Upper lobe of left lung (tissue), 6 donors: ENCODE measurements at places on chromosomes 13 and 19. TPM values are rescaled to one million over a fixed set of nuclear protein-coding genes. Genes with fewer than 3 reads are reported as not detected.

- no peak within 1 kb of the TSS for H3K4me3 ChIP-seq
- H3K27ac ChIP-seq: no peak within 1 kb of the TSS
- H3K36me3 ChIP-seq: no peaks in the 10 kb centered on the region
- H3K4me1 ChIP-seq: no peaks in the 10 kb centered on the region
- no peaks in the 10 kb centered on the region for H3K27me3 ChIP-seq
Observed at GRCh38 chr13:31739226-31739625, at the start of gene RXFP2. RXFP2 (plus strand) TSS chr13:31739526; CDS start chr13:31739613, 87 bp downstream.

The CYP4F2 gene
- not detected for total RNA-seq

DNA sequence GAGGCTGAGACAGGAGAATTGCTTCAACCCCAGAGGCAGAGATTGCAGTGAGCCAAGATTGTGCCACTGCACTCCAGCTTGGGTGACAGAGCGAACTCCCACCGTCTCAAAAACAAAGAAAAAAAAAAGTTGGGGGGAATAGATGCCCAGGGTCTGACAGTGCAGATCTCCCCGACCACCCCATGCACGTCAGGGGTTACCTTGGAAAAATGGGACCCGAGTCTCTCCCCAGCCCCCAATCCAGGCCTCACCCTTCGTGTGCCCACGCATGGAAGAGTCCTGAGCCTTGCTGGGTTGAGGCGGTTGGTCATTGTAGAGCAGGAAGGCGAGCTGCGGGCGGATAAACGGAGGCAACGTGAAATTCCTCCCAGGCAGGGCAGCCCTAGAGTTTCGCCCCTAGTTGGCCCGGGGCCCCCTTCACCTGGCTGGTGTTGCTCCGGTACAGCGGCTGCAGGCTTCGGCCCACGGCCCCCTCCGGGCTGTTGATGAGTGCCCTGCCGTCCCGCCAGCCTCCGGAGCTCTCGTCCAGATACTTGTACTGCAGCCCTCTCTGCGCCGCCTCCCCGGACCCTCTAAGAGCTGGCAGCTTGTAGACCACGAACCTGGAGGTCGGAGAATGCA lies 588 bp downstream of the DNASE2 start:
- peak overlapping the region; percentile 91 for H3K27ac ChIP-seq
- peaks cover 29% of the 10 kb centered on the region for H3K36me3 ChIP-seq
- H3K4me1 ChIP-seq: peaks cover 15% of the 10 kb centered on the region
- DNase-seq: peak; percentile 41
- H3K27me3 ChIP-seq: peaks cover 2% of the 10 kb centered on the region

The PPP1R15A gene
- total RNA-seq: 119 TPM

- H3K4me1 ChIP-seq: no peaks in the 10 kb centered on the region
- no peaks in the 10 kb centered on the region for H3K36me3 ChIP-seq
- no peak for DNase-seq
- no peak overlapping the region for H3K27ac ChIP-seq
- no peaks in the 10 kb centered on the region for H3K27me3 ChIP-seq
- H3K4me3 ChIP-seq: no peak overlapping the region
Observed at GRCh38 chr13:52091473-52091872, 37.4 kb downstream of the NEK5 start.

- no peak overlapping the region for H3K4me3 ChIP-seq
- DNase-seq: no peak
- H3K27ac ChIP-seq: no peak overlapping the region
- no peaks in the 10 kb centered on the region for H3K36me3 ChIP-seq
- no peaks in the 10 kb centered on the region for H3K27me3 ChIP-seq
- peaks cover 18% of the 10 kb centered on the region for H3K4me1 ChIP-seq
Observed at GRCh38 chr13:40671956-40672764, 5.7 kb upstream of the FOXO1 start.

DNA sequence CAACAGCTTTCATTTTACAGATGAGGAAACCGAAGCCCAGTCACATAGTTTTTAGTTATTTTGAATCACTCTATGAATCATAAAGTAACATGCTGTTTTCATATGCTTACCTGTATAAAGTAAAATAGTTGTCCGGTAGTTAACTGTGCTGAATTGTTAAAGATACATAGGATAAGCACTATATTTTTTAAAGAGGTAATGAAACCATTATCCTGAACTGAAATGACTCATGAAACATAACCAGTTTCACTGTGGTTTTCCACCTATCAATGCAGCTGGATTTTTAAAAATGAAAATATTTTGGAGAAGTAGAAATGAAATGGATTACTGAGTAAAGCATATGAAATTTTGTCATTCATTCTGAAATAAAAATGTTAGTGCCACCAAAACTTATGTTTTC lies 655.0 kb downstream of the OLFM4 start:
- no peaks in the 10 kb centered on the region for H3K4me1 ChIP-seq
- no peaks in the 10 kb centered on the region for H3K27me3 ChIP-seq
- H3K27ac ChIP-seq: no peak overlapping the region
- DNase-seq: no peak

GRCh38 chr19:44891016-44891882 lies at the start of gene TOMM40:
TOMM40 (plus strand) TSS chr19:44891254; CDS start chr19:44891416, 162 bp downstream.
- peak within 1 kb of the TSS; percentile 99 for H3K27ac ChIP-seq
- DNase-seq: no peak
- peaks cover 43% of the 10 kb centered on the region for H3K36me3 ChIP-seq
- H3K27me3 ChIP-seq: no peaks in the 10 kb centered on the region
- peak within 1 kb of the TSS; percentile 99 for H3K4me3 ChIP-seq
- peaks cover 20% of the 10 kb centered on the region for H3K4me1 ChIP-seq

DNA sequence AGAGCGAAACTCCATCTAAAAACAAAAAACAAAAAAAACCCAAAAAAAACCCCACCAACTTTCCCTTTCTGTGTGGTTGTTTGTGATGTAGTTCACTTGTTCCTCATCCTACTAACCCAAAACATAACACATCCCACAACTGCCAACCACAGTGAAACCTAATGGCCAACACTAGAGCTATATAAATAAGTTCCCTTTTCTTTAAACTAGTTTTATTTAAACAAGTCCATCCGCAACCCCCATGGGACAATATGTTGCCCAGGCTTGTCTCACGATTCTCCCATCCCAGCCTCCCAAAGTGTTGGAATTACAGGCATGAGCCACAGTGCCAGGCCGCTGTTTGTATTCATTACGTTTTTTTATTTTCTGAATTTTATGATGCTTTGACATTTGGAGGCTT lies 71.2 kb upstream of the ADGRE5 start:
- H3K27me3 ChIP-seq: no peaks in the 10 kb centered on the region
- no peak for DNase-seq
- no peaks in the 10 kb centered on the region for H3K4me1 ChIP-seq
- H3K4me3 ChIP-seq: no peak overlapping the region
- no peak overlapping the region for H3K27ac ChIP-seq

GRCh38 chr19:48968179-48968661 lies 3.1 kb downstream of the FTL start:
- H3K27ac ChIP-seq: peak overlapping the region; percentile 88
- peaks cover 35% of the 10 kb centered on the region for H3K36me3 ChIP-seq
- H3K27me3 ChIP-seq: no peaks in the 10 kb centered on the region
- DNase-seq: no peak

The TBXA2R gene
- total RNA-seq: 7.0 TPM

GRCh38 chr13:105719859-105720258 lies 815.6 kb downstream of the EFNB2 start:
- H3K4me3 ChIP-seq: no peak overlapping the region
- DNase-seq: no peak
- no peak overlapping the region for H3K27ac ChIP-seq
- no peaks in the 10 kb centered on the region for H3K27me3 ChIP-seq

DNA sequence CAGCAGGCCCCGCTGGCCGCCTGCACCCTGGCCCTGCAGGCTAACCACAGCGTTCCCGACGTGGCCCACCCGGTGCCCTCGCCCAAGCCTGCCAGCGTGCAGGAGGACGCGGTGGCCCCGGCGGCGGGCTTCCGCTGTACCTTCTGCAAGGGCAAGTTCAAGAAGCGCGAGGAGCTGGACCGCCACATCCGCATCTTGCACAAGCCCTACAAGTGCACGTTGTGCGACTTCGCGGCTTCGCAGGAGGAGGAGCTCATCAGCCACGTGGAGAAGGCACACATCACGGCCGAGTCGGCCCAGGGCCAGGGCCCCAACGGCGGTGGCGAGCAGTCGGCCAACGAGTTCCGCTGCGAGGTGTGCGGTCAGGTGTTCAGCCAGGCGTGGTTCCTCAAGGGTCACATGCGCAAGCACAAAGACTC lies 72.1 kb downstream of the ZNF536 start:
- H3K4me3 ChIP-seq: no peak overlapping the region
- no peaks in the 10 kb centered on the region for H3K27me3 ChIP-seq
- H3K27ac ChIP-seq: no peak overlapping the region
- H3K4me1 ChIP-seq: no peaks in the 10 kb centered on the region
- no peak for DNase-seq

DNA sequence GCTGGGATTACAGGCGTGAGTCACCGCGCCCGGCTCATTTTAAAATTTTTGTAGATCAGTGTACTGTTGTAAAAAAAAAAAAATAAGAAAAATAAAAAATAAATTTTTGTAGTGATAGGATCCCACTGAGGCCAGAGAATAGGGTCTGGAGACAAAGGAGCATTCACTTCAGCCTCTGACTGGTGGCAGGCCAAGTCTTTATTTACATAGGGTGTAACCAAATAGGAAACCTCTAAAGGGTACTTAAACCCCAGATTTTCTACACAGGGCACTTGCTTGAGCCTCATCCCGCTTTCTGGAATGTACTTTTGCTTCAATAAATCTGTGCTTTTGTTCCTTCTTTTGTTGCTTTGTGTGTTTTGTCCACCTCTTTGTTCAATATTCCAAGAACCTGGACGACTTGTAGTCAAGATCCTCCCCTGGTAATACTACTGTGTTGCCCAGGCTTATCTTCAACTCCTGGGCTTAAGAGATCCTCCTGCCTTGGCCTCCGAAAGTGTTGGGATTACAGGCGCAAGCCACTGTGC lies 2.1 kb upstream of the PDCD2L start:
- no peak overlapping the region for H3K4me3 ChIP-seq
- peaks cover 3% of the 10 kb centered on the region for H3K4me1 ChIP-seq
- H3K27me3 ChIP-seq: no peaks in the 10 kb centered on the region
- H3K27ac ChIP-seq: no peak overlapping the region

GRCh38 chr13:74465271-74465670 lies 331.1 kb upstream of the KLF12 start:
- no peaks in the 10 kb centered on the region for H3K36me3 ChIP-seq
- no peaks in the 10 kb centered on the region for H3K27me3 ChIP-seq
- no peak for DNase-seq
- H3K27ac ChIP-seq: no peak overlapping the region
- no peak overlapping the region for H3K4me3 ChIP-seq
- no peaks in the 10 kb centered on the region for H3K4me1 ChIP-seq
